Thyroid gland (tissue), 4 donors: ENCODE measurements at places on chromosomes 11 and 22. TPM values are rescaled to one million over a fixed set of nuclear protein-coding genes. Genes with fewer than 3 reads are reported as not detected.
A peak's percentile ranks its signal among the peaks of the same experiment; 100 is the strongest.

SERHL2 gene
- total RNA-seq, result 5.1 TPM

BTG4 gene
- not detected for total RNA-seq

APOA4 gene
- total RNA-seq, result not detected

MIOX gene
- total RNA-seq, result 2.1 TPM

DGCR8 gene
- total RNA-seq, result 33.1 TPM

TBX10 gene
- total RNA-seq, result not detected

CRYBB3 gene
- not detected for total RNA-seq

RFPL3 gene
- not detected for total RNA-seq

OR52H1 gene
- 1.2 TPM for total RNA-seq

DNA sequence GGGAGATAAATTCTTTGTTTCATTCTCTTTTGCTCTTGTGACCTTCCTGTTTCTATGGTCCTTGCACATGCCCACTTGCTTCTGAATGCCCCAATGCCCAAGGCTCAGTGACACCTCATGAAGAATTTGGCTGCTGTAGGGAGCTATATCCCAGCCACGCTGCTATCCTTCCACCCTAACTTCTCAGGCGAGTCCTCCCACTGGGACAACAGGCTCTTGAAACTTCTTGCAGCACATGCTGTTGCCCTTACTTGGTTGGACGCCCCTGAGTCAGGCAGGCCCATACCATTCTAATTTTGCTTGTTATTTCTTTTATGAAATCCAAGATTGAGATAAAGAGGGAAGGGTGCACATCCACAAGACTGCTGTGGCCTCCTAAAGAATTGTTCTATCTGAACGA, 57.6 kb upstream of the BLID start:
- H3K4me3 ChIP-seq, result no peak overlapping the region
- H3K27me3 ChIP-seq, result no peaks in the 10 kb centered on the region
- H3K4me1 ChIP-seq, result peaks cover 32% of the 10 kb centered on the region
- H3K36me3 ChIP-seq, result no peaks in the 10 kb centered on the region
- peak; percentile 92 for DNase-seq

DNA sequence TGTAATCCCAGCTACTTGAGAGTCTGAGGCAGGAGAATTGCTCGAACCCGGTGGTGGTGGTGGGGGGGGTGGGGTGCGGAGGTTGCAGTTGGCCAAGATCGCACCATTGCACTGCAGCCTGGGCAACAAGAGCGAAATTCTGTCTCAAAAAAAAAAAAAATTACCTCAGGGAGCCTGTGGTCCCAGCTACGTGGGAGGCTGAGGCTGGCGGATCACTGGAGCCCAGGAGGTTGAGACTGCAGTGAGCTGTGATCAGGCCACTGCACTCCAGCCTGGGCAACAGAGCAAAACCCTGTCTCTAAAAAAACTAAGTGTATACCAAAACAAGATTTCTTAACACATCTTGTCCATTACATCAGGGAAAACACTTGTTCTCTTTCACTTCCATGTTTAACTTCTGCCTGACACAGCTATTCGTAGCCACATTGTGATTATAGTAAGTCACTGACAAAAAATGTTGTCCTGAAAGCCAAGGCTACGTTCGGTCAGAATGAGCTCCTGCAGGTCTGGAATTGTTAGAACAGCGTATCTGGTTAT, 1.4 kb downstream of the TMEM80 start:
- DNase-seq, result peak; percentile 80
- H3K27ac ChIP-seq, result peak overlapping the region; percentile 100
- peaks cover 46% of the 10 kb centered on the region for H3K4me1 ChIP-seq
- no peaks in the 10 kb centered on the region for H3K27me3 ChIP-seq
- H3K4me3 ChIP-seq, result no peak overlapping the region
- no peaks in the 10 kb centered on the region for H3K36me3 ChIP-seq

DNA sequence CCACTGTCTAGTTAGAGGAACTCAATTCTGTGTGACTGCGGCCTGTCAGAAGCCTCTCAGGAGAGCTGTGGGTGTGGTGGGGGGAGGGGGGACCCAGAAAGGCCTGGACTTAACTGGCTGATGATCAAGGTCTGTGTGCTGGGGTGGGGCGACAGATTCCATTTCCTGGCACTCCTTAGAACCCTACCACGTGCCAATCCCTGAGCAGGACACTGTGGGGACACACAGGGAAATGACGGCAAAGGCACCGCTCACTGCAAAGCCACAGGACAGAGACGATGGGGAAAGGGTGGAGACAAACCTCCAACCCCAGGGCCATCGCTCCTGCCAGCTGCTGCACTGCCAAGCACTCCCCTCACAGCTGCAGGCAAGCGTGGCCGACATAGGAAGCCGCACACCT, 58.4 kb upstream of the BID start:
- H3K4me1 ChIP-seq, result peaks cover 40% of the 10 kb centered on the region
- no peaks in the 10 kb centered on the region for H3K36me3 ChIP-seq
- H3K27ac ChIP-seq, result peak overlapping the region; percentile 63
- H3K4me3 ChIP-seq, result no peak overlapping the region

DNA sequence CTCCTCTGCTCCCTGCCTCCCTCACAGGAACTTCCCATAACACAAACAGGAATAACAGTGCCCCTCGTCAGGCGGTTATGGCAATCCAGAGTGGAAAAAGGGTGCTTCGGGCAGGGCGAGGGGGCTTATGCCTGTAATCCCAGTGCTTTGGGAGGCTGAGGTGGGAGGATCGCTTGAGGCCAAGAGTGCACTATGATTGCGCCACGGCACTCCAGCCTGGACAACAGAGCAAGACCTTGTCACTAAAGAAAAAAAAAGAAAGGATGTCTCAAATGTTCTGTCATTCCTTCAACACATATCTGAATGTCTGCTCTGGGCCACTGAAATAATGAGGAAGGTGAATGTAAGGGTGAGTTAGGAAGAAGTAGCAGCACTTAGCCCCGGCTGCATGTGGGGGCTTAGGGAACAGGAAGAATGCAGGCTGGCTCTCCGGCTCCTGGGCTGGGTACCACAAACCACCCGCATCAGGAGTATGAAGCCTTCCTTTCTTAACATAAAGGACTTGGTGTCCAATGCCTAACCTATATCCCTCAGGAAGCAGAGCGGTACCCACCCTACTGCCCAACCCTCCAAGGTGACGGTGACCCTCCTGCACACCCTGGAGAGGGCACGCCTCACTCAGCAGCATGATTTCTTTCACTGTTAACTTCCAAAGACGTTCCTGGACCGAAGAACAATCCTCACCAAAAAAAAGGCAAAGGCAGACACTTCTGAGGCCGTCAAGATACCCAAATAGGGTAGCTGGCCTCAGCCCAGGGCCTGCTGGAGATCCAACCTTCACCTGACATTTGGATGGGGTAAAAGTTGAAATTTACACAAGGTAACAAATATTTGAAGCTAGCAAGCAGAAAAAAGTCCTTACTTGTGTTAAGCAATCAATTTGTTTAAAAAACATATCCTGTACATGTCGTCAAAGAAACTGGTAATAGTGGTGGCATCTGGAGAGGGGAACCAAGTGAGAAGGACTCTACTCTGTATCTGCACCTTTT, 3.8 kb downstream of the CPT1A start:
- no peaks in the 10 kb centered on the region for H3K36me3 ChIP-seq
- no peaks in the 10 kb centered on the region for H3K27me3 ChIP-seq
- H3K27ac ChIP-seq, result peak overlapping the region; percentile 96
- H3K4me3 ChIP-seq, result no peak overlapping the region
- DNase-seq, result no peak
- H3K4me1 ChIP-seq, result peaks cover 37% of the 10 kb centered on the region

GRCh38 chr11:44928144-44928543, 22.5 kb downstream of the TP53I11 start:
- H3K4me1 ChIP-seq, result no peaks in the 10 kb centered on the region
- H3K36me3 ChIP-seq, result no peaks in the 10 kb centered on the region
- no peaks in the 10 kb centered on the region for H3K27me3 ChIP-seq
- no peak overlapping the region for H3K4me3 ChIP-seq

DNA sequence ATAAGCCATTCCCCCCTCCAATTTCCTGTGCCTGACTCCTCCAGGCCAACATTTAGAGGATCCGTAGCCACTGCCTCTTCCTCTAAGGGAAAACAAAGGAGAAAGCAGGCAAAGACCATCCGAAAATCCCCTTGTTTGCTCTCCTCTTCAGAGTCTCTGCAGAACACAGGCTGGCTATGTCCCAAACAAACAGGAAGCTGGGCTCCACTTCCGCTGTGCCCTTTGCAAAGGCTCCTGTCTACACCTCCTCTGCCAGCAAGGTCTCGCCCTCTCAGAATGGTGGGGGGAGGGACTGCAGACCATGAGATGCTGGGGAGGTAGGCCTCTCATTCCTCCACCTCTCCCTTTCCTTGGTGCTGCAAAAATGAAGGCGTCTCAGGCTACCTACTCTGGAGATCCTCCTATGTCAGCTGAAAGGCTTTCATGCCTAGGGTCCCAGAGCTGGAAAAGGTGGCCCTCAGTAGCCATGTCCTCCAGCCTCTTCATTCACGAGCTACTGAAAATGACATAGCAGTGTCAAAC, 596.2 kb downstream of the BUD13 start:
- no peaks in the 10 kb centered on the region for H3K36me3 ChIP-seq
- H3K4me3 ChIP-seq, result no peak overlapping the region
- no peak for DNase-seq
- H3K27me3 ChIP-seq, result no peaks in the 10 kb centered on the region
- H3K27ac ChIP-seq, result no peak overlapping the region

- H3K27me3 ChIP-seq, result no peaks in the 10 kb centered on the region
- no peak overlapping the region for H3K4me3 ChIP-seq
- peaks cover 18% of the 10 kb centered on the region for H3K4me1 ChIP-seq
- H3K36me3 ChIP-seq, result peaks cover 67% of the 10 kb centered on the region
These were observed 54.2 kb downstream of the EP300 start for GRCh38 chr22:41146573-41146972.

GRCh38 chr11:67054836-67055523, 1.7 kb upstream of the RHOD start:
- no peak for DNase-seq
- no peaks in the 10 kb centered on the region for H3K27me3 ChIP-seq
- no peak overlapping the region for H3K4me3 ChIP-seq
- no peak overlapping the region for H3K27ac ChIP-seq
- no peaks in the 10 kb centered on the region for H3K36me3 ChIP-seq
- peaks cover 17% of the 10 kb centered on the region for H3K4me1 ChIP-seq

GRCh38 chr22:38628444-38628843, 27.7 kb downstream of the FAM227A start:
- no peaks in the 10 kb centered on the region for H3K27me3 ChIP-seq
- DNase-seq, result no peak
- H3K4me1 ChIP-seq, result no peaks in the 10 kb centered on the region
- H3K27ac ChIP-seq, result no peak overlapping the region
- H3K36me3 ChIP-seq, result no peaks in the 10 kb centered on the region
- no peak overlapping the region for H3K4me3 ChIP-seq

DNA sequence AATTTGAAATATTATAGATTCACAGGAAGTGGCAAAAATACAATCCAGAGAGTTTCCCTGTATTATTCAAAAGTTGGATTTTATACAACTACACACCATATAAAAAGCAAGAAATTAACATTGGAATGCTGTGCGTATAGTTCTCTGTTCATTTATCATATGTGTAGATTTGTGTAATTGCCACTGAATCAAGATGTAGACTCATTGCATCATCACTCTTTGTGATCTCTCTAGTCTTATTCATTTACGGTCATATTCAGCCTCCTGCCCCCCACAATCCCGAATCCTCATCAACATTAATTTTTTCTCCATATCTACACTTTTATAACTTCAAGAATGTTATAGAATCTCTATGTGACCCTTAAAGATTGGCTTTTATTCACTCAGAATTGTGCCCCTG, 390.6 kb upstream of the B3GAT1 start:
- H3K4me3 ChIP-seq, result no peak overlapping the region
- no peaks in the 10 kb centered on the region for H3K27me3 ChIP-seq
- no peaks in the 10 kb centered on the region for H3K36me3 ChIP-seq
- H3K27ac ChIP-seq, result no peak overlapping the region

DNA sequence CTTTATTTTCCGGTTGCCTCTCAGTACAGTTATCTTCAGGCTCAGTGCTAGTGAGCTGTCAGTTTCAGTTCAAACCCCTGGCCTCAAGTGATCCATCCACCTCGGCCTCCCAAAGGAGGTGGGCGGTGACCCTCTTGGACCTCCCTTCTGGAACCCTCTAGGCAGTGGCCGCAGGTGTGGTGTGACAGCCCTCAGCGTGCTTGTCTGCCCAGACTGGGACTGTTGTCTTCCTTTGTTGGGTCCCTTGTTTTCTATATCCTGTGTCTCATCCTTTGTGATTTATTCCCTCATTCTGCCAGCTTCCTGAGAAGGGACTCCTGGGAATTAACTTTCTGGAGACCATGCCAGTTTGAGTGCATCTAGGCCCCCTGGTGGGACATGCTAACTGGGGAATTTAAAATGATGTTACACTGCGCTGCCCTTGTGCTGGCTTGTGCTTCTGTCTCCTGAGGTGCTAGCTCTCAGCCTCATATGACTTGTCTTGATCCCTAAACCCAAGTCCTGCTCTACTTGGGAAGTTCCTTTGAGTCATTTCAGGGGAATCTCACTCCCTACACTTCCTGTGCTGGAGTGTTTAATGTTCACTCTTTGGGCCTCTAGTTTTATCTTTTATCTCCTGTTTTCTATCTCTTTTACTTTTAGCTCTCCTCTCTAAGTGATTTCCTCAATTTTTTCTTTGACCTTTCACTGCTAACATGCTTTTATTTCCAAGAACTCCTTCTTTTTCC, 19.4 kb downstream of the MED15 start:
- no peak for DNase-seq
- H3K4me3 ChIP-seq, result no peak overlapping the region
- H3K27me3 ChIP-seq, result no peaks in the 10 kb centered on the region
- H3K4me1 ChIP-seq, result peaks cover 31% of the 10 kb centered on the region
- H3K36me3 ChIP-seq, result no peaks in the 10 kb centered on the region
- H3K27ac ChIP-seq, result no peak overlapping the region

- no peak overlapping the region for H3K4me3 ChIP-seq
- peaks cover 7% of the 10 kb centered on the region for H3K4me1 ChIP-seq
- H3K27me3 ChIP-seq, result no peaks in the 10 kb centered on the region
- no peaks in the 10 kb centered on the region for H3K36me3 ChIP-seq
These were observed 7.2 kb downstream of the ATG16L2 start for GRCh38 chr11:72821221-72821919.

GRCh38 chr11:72783144-72783905, 10.5 kb downstream of the STARD10 start:
- no peaks in the 10 kb centered on the region for H3K36me3 ChIP-seq
- peaks cover 19% of the 10 kb centered on the region for H3K4me1 ChIP-seq
- DNase-seq, result no peak
- no peak overlapping the region for H3K4me3 ChIP-seq
- no peak overlapping the region for H3K27ac ChIP-seq

DNA sequence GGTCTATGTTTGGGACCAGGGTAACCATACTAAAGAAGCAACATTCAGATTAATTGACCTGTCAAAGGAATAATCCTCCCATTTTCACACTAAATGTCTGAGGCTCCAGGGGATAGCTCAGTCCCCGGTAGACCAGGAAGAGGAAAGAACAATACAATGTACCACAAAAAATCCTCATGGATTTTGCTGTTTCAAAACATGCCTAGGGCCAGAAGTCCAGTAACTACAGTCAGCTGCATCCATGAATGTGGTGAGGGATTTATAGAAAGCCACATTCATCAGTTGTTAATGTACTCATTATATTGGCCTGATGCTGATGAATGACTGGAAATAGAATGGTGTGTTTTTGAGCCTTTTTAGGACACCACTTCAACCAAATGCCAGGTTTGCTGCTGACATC, 6.9 kb upstream of the ETS1 start:
- DNase-seq, result no peak
- no peaks in the 10 kb centered on the region for H3K4me1 ChIP-seq
- H3K27me3 ChIP-seq, result no peaks in the 10 kb centered on the region
- no peak overlapping the region for H3K27ac ChIP-seq
- H3K4me3 ChIP-seq, result no peak overlapping the region

GRCh38 chr22:41524809-41525449, 19.3 kb downstream of the POLR3H start:
- H3K27ac ChIP-seq, result no peak overlapping the region
- H3K36me3 ChIP-seq, result peaks cover 47% of the 10 kb centered on the region
- no peak overlapping the region for H3K4me3 ChIP-seq

GRCh38 chr22:44926124-44926475, 83.7 kb downstream of the PHF21B start:
- no peak overlapping the region for H3K4me3 ChIP-seq
- no peaks in the 10 kb centered on the region for H3K27me3 ChIP-seq
- H3K4me1 ChIP-seq, result peaks cover 8% of the 10 kb centered on the region
